ENCODE measurements at places on chromosomes 1 and 21.

DNA sequence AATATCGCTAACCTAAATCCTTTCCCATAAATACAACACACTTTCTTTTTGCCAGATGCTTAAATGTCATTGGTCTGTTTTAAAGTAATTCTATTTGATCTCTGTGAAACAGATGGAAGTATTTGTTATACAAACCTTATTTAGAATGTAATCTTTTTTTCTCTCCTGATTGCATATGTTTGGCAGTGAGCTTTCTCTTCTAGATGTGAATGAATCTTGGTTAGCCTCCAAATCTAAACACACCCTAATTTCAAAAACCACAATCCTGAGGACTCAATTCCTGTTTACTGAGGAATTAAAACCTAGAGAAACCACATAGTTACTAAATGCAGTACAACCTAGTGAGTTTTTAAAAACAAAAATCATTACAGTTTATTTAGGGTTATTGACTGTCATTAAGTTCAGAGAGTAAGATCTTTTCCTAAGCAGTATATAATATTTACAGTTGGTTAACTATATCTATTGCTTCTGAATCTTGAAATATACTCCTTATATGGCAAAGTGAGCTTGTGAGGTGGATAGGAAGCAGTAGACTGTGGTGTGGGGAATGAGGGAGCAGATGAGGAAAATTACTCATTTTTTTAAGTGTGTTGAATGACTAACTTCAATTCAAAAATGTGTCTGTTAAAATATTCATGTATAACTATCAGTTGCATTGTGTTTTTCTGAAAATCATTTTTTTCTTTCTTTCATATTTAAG, 218.7 kb downstream of the FMN2 start:
- DNase-seq, result peak; percentile 81

- DNase-seq, result no peak
Measured at GRCh38 chr1:198141668-198142351, 15.0 kb upstream of the NEK7 start.

DNA sequence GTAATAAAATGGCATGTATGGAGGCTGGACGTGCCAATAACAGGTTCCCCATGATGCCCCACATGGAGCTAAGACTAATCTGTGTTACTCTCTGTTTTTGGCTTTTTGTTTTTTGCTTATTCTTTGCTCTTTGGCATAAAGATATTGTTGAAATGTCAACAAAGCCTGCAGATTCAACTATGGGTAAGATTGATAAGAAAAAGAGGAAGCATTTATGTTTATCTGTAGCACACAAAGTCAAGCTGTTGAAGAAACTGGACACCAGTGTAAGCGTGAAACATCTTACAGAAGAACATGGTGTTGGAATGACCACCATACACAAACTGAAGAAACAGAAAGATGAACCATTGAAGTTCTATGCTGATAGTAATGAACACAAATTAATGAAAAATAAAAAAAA, 402.7 kb downstream of the LTN1 start:
- DNase-seq, result no peak

DNA sequence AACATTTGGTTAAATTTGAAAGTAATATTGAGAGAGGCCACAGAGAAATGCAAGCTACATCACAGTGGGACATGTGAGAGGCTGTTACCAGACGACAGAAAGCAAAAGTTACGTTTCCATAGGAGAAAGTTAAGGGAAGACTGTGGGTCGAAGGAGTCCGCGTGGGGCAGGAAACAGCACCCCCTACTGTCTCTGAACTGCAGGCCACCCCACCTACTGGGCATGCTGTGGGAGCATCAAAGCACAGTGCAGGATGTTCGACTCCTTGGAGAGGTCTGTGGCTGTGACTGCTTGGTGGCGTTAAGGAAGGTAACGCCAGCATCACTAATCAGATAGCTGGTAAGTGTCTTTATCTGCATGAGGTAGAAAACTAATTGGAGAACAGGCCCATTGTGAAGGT, 123.9 kb downstream of the PTBP2 start:
- DNase-seq, result peak; percentile 32

- DNase-seq, result peak; percentile 95
Measured at GRCh38 chr1:93338387-93339146, 7.1 kb upstream of the DR1 start.

Measured in amniotic epithelial cell (primary cell).